RCC 7860 (cell line): ENCODE measurements at places on chromosomes 4 and X.

DNA sequence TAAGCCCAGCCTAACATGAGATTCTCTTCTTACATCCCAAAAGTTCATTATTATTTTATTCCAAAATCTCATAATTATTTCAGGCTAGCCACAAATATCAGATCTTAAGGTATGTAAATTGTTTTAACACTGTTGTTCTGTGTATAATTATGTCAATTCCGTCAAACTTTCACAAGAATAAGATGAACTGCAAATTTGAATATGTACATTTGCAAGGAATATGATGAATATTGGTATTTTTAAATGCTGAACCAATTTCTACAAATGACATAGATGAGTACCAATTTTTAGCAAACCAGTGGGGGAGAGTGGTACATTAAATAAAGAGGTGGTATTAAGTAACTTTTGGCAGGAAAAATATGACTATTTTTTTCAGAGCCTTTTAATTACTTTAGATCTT, 282.3 kb upstream of the MAD2L1 start:
- no peak for DNase-seq

GRCh38 chr4:101163936-101164335, 183.4 kb downstream of the PPP3CA start:
- DNase-seq, result no peak

DNA sequence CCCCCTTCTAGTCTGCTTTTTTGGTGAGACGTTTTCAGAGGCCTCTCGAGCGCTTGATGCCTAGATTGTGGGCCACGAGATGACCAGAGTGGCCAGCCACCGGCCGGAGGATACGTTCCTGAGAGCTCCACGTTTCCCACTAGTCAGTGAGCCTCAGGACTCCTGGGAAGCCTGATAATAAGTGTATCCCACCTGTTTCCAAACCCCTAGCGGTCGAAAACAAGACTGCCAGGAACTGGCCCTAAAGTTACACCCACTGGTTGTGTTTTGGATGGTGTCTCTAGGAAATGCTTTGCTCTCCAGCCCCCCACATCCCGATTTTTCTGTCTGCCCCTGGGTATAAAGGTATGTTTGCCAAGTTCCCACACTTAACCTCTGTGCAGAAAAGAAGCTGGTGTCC, 4.6 kb upstream of the RS1 start:
- DNase-seq, result no peak

DNA sequence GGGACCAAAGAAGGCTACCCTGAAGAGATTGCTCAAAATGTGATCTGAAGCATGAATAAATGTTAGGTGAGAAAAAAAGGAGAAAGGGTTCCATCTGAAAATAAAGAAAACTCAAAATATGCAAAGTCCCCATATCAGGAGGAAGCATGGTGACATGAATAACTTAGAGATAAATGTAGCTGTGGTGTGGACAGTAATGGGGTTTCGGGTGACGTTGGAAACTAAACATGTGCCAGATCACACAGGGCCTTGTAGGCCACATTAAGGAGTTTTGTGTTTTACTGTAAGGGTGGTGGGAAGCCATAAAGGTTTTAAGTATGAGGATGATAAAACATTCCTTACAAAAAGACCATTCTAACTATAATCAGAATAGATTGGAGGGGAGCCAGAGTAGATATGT, 40.3 kb upstream of the ACSL4 start:
- no peak for DNase-seq

GRCh38 chr4:26084414-26084813, 170.4 kb downstream of the SMIM20 start:
- no peak for DNase-seq

DNA sequence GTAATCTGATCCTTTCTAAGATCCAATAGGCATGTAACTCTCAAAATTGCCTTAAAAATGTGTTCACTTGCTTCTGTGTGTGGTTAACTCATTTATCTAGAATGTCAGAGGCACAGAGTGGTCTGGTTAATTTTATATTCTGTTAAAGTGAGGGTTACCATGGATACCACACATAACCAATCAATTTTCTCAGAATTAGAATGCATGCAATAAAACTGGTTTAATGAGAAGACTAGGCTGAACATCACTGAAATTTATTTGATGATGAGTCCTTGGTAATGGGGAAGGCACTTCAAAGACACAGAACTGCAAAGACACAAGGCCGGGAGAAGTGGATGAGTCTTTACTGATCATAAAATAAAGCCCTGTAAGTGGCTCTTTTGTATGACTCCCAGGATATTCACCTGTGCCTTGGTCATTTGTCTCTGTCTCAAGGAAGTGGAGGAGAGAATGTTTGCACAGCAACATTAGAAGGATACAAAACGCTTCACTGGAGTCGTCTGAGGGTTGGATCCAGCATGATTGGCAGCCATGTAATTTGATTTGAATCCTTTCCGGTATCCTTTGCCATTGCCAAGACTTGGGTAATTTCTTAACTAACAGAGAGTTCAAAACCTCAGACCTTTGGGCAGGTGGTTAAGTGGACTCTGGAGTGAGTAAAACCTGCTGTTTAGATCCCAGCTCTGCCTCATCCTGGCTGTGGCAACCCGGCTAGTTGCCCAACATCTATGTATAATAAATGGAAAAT, 94.0 kb upstream of the RBPJ start:
- DNase-seq, result peak; percentile 10

DNA sequence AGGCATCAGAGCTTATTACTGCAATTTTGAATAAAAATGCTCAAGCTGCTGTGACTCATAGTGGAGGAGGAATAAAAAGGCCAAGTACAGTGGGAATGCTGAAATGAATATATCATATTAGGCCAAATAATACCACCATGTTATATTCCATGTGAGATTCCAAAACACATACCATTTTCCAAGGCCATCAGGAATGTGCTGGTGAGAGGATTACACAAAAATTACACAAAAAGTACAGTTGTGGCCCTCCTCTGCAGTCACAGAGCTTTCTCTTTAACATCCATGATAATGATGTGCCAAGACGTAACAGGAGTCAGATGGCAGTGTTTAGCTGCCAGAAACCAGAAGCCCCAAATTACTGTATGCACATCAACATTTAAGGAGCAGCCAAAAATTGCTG, 153.5 kb downstream of the PCDH18 start:
- DNase-seq, result no peak

DNA sequence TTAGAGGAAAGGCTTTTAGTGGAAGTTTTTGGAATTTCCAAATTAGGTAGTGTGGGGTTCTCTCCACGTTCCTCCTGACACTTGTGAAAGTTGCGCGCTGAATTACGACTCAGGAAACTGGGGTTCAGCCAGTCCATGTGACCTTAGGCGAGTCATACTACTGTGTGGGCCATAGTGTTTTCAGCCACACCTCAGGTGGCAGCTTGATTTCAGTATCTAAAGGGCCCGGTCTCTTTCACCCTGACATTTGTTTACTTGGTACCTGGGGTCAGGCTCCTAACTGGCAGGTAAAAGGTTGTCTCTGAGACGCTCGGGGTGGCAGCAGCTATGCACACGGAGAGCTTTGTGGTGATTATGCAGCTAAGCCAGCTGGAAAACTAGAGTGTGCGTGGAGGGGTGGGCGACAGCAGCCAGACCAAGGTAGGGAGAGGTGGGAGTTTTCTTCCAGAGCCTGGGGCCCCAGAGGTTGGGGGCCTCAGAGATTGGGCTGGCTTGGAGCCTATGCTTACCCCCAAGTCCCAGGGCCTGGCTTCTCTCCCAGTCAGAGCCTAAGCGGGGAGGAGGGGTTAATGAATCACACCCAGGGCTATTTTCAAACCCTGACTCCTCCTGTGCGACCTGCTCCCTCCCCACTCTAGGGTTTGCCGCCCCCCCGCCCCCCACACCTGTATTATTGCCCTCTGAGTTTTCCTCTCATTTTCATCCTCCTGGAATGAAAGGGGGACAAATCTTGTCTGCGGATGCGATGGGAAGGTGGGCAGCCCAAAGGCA, 47.2 kb downstream of the STARD8 start:
- no peak for DNase-seq

DNA sequence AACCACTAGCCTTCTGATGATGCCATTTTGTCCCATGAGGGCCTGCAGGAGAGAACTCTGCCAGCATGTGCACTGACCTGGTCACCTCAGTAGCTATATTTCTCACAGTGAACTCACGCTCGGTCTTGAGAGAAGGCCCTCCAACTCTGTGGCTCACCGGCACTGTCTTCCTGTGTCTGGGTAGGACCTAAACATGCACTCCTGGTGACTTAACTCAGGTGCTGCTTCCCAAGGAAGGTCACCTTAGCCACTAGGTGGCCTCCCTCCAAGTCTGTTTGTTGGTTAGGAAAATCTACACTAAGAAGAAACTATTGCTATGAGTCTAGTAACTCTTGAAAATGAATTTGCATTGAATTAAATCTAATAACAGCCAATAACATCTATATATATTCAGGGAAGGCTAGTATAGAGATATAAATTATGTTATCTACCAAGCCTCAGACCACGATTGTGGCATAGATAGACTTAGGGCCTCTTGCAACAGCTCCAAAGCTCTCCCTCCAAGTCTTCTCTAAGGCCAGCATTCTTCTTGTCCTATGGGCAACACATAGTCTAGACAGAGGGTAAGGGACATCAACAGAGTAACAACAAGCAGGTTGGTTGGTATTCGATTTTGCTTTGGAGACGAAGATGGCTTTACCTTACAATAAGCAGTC, 24.7 kb downstream of the TLR10 start:
- DNase-seq, result no peak

DNA sequence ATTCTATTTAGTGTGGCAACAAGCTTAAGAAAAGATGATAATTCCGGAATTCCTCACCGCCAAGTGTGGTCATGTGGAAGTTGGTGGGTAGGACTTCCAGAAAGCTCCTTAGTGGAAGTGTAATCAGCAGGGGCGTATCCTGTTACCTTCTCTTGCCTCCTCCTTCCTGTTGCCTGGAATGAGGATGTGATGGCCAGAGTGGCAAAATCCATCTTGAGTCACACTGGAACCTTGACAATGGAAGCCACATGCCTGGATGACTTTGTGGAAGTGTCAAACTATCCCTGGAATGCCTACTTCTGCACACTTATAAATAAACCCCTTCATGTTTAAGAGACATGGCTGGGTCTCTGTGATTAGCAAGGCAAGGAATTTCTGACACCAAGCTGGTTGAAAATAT, 191.0 kb downstream of the PRDM5 start:
- peak; percentile 31 for DNase-seq

- no peak for DNase-seq
Measured at GRCh38 chrX:69022430-69022829, 142.8 kb downstream of the PJA1 start.

DNA sequence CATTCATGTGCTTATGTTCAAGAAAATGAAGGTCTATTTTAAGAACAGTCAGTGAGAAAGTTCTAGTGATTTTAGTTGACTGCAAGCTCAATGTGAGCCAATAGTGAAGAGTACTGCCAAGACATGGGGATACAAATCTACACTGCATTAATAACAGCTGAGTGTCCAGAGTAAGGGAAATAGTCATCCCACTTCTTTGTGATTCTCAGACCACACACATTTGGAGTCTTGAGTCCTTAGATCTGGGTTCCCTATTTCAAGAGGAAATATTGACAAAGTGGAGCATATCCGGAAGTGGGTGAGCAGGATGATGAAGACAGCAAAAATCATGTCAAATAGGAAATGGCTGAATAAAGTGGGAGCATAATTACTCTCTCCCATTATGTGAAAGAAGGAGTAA, 171.1 kb downstream of the LARP7 start:
- no peak for DNase-seq

GRCh38 chr4:67328393-67328792, 216.9 kb downstream of the CENPC start:
- DNase-seq, result no peak

GRCh38 chr4:105241451-105241850, 94.8 kb downstream of the TET2 start:
- no peak for DNase-seq

DNA sequence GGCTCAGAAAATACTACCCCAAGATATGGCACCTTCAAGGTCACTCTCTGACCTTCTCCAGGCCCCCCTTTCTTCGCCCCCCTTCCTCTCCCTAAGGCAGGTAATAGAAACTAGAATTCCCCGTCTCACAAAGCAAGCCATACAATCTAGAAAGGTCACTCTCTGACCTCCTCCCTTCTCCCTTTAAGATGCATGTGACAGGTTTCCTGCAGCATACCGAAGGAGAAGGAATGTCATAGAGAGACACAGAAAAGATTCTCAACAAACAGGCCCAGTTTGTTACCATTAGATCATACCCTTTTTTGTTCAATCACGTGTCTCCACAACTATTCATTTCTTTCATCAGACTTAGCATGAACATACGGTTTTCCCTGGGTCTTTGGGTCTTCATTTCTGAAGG, 51.2 kb upstream of the RBMXL3 start:
- no peak for DNase-seq

DNA sequence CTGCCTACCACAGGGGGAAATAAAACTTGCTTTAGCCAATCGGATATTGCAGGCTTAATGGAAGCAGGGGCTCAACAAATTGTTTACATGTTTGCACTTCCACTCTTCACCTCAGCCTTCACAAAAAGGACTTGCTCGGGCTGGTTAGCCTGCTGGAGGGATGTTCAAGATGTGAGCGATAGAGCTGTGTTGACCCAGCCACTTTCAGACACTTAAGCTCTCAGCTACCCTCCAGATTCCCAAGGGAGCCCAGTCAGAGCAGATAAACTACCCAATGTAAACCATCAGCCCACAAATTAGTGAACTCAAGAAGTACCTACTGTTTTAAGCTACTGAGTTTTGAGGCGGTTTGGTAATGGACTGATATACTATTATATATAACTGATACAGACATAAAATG, 508.4 kb upstream of the FTHL17 start:
- DNase-seq, result no peak

DNA sequence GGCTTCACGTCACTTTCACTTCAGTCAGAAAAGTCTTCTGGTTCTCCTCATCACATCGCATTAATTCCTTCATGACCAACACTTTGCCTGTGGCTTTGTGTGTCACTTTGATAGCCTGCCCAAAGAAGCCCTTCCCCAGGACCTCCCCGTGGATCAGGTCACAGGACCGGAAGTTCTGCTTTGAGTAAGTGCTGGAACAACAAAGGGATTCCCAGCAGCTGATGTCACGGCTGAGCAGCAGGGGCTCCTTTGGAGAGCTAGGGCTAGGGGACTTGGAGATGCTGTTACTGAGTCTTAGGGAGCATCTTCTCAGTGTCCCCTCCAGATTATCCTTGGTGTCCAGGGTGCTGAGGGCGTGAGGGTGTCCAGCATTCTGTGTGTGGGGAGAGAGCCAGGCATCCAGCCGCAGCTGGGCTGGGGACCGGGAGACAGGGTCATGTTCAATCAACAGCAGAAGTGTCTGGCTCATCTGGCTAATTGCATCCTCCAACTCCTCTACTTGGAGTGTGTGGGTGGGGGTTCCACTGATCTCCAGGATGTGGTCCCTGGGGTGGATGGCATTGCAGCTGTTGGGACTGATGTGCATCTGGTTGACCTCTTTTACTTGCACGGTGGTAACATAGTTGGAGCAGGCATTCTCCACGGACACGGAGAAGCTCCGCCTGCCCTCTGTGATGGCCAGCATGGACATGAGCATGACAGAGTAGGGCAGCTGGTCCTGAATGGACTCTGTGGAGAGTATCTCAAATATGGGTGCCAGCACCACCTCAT, 39.2 kb upstream of the ARHGAP6 start:
- no peak for DNase-seq

GRCh38 chr4:83875437-83875836, 339.5 kb downstream of the GPAT3 start:
- no peak for DNase-seq
